Brain pericyte (primary cell): ENCODE measurements at places on chromosomes 2 and 18.

DNA sequence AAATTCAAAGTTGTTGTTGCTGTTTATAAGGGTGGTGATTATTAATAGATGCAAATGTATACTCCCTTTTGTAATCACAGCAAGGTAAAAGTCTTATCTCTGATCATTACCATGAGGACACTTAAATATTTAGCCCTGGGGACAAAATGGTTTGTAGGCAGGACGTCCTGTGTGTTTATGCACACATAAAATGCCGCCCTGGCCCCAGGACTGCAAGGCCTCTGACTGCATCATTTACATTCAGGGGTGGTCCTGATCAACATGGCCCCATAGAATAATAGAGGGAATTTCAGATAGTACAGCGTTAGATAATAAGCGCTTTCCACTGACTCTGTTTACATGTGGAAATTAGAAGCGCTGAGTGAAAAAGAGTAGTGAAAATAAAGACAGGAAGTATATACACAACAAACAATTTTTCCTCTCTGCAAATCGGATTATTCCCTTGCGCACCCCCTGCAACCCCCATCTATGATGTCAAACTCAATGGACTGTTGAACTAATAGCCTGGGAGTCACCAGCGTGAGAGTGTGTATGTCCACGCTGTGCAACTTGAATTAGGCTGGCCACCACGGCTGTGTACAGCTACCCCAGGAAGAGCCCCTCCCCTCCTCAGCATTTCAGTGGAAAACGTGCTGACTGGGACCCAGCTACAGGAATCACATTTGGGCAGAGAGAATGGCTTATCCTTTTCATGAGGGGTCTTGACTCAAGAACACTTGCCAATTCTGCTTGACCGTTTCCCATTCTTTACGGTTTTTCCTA lies 291.5 kb downstream of the SOX11 start:
- DNase-seq = no peak

- DNase-seq = no peak
Observed at GRCh38 chr18:23528580-23529472, 25.5 kb downstream of the RMC1 start.

DNA sequence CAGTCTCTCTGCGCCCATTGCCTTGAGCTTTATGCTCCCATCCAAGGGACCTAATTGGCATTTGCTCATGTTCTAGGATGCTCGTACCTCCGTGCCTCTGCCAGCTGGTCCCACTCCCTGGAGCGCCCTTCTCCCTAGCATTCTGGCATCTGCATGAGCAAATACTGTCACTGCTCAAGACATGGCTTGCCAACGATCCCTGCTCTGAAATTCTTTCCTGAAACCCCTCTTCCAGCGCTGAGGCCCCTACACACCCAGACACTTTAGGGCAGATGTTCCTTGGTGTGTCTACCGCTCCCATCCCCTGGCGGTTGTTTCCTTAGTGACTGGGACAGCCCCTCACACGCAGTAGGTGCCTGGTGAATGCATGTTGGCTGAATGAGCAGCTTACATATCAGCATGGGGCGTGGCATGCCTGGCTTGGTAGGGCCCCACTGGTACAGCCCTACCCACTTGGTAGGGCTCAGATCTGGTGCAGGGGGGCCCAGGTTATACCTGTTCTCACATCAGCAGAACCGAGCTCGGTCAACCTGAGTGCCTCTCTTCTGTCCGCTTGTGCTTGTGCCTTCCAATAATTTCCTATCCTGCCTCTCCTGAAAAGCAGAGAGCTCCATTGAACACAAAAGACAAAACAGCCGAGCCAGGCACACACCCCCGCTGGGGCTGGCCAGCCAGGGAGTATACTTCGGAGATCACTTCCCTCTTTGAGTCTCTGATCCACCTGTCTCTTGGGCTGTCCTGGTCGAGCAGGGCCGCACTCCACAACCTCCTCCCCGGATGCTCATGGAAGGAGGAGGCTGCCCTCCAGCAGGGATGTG lies 59.2 kb downstream of the INHBB start:
- DNase-seq = no peak

DNA sequence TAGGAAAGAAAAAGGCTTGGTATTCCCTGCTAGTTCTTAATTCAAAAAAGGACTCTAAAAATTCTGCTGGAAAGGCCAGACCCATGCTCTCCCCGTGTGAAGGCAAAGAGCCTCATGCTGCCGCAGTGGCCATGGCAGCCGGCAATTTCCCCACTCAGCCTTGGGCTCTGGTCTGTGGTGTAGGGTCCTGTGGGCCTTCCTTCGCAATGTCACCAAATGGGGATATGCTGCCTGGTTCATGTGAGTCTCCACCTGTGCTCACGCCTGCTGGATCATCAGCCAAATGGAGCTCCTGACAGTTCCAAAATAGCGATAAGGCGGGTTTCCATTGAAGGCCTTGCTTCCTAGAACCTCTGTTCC lies 282.8 kb upstream of the ATP5MC3 start:
- no peak for DNase-seq

- DNase-seq = no peak
Observed at GRCh38 chr2:131115752-131116151, 10.6 kb downstream of the PLEKHB2 start.

- DNase-seq = no peak
Observed at GRCh38 chr2:173706936-173707335, 258.2 kb downstream of the SP3 start.

GRCh38 chr2:23320058-23320457 lies 64.9 kb upstream of the KLHL29 start:
- DNase-seq = no peak

DNA sequence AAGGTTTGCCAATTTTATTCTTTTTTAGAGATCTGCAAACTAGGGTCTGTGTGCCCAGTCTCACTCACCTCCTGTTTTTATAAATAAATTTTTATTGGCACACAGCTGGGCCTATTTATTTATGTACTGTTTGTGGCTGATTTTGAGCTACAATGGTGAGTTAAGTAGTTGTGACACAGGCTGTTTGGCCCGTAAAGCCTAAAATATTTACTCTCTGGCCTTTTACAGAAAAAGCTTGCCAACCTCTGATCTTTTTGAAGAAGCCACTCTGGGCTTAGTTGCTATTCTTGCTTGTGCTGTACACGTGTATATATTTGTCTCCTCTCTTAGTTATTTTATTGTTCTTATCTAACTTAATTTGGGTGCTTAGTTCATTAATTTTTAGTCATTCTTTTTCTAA lies 14.5 kb downstream of the NAB1 start:
- DNase-seq = no peak
